Forelimb muscle (tissue), 1 donor: ENCODE measurements at places on chromosomes 3 and 15. TPM values are rescaled to one million over a fixed set of nuclear protein-coding genes. Genes with fewer than 3 reads are reported as not detected.

DNA sequence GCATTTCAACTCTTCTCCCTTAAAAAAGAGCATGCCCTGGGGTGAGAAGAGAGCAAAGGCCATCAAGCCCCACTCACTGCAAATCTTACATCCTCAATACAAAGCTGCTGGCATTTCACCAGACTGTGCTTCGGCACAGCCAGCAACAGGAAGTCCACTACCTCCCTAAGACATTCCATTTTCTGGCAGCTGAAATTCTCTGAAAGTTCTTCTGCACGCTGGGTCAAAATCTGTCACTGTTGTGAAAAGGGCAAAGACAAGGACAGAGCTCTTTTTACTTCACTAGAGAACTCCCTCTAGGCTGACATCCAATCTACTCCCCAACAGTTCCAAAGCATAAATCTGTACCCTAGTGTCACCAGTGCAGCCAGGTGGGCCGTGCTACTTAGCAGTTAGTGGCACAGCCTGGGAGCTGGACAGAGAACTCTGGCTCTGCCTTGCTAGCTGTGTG, 6.3 kb downstream of the MTMR10 start:
- no peak for DNase-seq

DNA sequence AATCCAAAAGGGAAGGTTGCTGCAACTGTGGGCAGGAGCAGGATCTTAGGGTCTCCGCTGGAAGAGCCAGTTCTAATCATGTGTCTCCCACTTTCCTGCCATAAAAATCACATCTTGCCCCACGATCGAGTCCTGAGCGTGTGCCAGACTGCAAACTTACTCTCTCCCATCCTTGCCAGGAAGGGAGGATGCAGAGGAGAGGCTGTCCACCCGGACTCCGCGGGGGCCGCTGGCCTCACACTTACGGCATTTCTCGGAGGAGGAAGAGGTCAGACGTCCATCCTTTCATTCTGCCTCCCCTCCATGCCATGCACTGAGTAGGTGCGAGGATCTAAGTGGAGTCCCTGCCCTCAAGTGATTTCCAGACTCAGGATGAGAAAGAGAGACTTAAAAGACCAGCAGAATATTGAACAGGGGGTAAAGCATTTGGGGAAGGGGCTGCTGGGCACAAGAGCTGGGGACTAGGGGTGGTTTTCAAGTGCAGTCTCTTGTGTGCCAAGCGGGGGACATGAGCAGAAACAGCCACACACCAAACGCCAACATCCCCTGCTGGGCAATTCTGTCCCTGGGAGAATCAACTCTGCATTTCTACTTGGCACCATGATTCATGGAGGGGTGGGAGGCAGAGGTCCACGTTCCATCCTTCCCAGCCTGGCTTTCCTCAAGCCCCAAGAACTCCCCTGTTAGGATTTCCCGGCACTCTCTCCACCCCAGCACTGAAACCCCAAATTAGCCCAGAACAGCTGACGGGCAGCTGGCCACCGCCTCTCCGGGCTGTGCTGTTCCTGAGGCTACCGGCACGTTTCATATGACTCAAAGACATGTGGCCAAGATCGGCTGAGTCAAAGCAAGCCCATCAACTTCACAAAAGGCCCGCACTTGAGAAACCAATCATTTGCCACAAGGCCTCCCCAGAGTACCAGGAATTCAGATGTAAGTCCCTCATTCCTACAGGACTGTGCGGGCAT, 11.6 kb downstream of the OXTR start:
- no peak for DNase-seq

DNA sequence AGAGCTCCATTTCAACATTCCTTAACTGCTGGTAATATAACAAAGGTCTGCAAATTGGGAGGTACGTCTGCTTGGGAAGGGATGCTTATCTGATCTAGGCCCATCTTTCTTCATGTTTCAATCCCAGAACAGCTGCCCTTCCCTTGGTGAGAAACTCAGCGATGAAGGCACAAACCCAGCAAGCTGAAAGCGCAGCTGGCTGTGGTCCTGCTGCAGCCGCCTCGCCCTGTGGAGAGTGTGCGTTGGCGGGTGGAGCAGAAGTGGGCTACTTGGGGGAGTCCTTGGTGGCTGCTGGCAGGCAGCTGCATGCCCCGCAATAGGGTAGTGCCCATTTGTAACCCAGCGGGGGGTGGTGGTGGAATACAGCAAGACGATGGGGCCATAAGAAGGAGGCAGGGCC, 160.6 kb upstream of the WNT5A start:
- DNase-seq, result no peak

GRCh38 chr3:5295191-5295690, 107.7 kb downstream of the EDEM1 start:
- no peak for DNase-seq

GRCh38 chr15:55989383-55989782, 4.0 kb downstream of the NEDD4 start:
- DNase-seq, result no peak

GRCh38 chr15:92937901-92938300, 37.8 kb downstream of the CHD2 start:
- DNase-seq, result no peak

GRCh38 chr3:159258934-159259333, 457.1 kb downstream of the MFSD1 start:
- DNase-seq, result no peak

- no peak for DNase-seq
Observed at GRCh38 chr15:51575775-51576174, 46.8 kb downstream of the DMXL2 start.

DNA sequence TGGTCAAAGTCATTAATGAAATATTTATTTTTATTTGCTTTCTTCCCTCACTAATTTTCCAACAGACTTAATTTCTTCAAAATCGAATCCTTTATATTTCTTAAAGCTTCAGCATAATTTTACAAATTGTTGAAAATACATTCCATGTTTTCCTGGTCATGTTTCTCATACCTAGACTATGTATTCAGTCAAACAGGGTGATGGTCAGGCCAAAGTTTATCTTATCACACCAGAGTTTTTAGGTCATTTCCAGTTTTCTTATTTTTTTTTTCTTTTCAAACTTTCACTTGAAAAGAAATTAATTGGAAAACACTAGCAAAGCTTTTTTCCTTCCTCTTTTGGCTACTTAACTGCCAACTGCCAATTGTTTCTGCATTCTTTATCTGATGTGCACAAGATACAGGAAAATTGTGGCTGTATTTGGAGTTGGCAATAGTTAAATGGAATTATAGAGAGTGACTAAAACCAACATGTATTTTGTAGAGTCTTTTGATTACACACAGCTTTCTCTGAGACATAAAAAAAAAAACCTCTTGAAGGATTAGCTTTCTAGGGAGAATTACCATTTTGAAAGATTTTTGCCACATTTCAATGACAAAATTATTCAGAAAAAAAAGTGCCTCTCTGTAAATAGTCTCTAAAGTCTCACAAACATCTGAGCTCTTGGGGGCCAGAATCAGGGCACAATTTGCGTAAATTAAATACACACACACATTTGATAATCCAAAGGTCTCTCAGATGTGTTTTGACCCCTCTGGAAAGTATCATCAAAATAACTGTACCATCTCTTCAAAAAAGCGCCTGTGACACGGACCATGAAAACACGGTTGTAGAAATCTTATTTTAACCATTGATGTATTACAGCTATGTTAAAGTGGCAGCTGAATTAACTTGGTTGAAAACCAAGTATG, 603.2 kb upstream of the KCNMB2 start:
- no peak for DNase-seq

DNA sequence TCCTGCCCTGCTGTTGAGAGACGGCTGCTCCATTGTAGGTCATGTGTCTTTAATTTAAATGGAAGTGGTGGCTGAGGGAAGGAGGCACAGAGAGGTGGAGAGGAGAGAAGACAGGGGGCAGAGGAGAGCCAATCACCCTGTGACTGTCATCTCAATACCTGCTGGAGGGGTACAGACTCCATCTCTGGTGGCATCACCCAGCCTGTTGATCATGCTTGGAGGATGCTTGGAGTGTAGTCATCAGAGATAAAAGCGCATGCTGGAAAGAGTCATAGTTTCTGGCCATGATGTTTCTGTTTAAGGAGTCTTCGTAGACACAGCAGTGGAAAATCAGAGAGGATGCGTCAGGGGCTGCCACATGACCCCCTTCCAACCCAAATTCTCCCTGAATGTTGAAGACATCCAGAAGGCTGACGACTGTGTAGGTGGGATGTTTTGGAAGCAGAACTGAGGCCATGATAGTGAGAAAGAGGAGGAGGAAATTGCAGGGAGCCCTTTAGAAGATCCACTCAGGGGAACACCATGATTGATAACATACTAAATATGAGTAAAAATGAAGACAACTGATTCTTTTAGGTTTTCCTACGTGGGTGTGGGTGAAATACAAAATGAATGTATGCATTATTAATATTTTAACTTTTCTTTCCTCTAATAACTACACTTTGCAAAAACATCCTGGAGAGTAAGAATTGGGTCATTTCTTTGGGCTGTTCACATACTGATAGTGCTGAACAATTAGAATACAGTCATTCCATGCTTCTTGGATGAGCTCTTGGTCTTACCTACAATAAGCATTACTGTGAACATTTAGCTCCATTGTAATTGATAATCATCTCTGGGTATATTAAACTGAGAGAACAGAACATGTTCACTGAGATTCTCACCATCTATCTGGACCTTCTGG, 210.6 kb upstream of the ATP10A start:
- DNase-seq, result no peak

GRCh38 chr3:171200750-171201088, 174.2 kb upstream of the SLC2A2 start:
- no peak for DNase-seq

GRCh38 chr3:72601060-72601459, 247.2 kb downstream of the SHQ1 start:
- DNase-seq, result no peak

GRCh38 chr3:183540501-183541234, 14.8 kb downstream of the KLHL6 start:
- DNase-seq, result no peak

The ITPKA gene
- 0.51 TPM for polyA plus RNA-seq

The C3orf80 gene
- polyA plus RNA-seq, result 0.16 TPM

The TM4SF1 gene
- polyA plus RNA-seq, result 29.0 TPM

The SPINK8 gene
- polyA plus RNA-seq, result not detected

The SHC4 gene
- 2.3 TPM for polyA plus RNA-seq

The UBAP1L gene
- polyA plus RNA-seq, result 4.8 TPM
